GM13976 (cell line): ENCODE measurements at places on chromosomes 1 and 21.

- no peak for DNase-seq
Observed at GRCh38 chr1:204335533-204335932, 24.2 kb downstream of the PLEKHA6 start.

DNA sequence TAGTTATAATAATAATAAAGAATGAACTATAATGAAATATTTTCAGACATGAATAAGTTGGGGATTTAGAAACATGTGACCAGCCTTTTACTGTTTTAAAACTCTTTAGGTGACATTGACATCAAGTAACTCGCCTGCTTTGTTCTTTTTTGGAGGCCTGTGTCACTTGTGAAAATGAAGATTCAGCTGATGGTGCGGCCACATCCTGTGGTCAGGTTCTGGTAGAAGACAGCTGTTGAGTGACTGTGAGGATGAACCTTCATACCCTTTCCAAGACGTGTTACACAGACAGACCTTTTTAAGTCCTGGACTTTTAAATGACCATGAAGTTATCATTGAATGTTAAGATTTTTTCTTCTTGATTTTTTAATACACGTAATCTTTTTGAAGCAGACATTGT lies 10.3 kb downstream of the UTS2 start:
- DNase-seq: peak; percentile 45

- peak; percentile 75 for DNase-seq
Observed at GRCh38 chr1:28926629-28927265, 12.4 kb downstream of the EPB41 start.

- DNase-seq: peak; percentile 32
Observed at GRCh38 chr21:39867198-39867650, at the start of gene PCP4. Gene PCP4 (plus strand): TSS chr21:39867438. CDS start chr21:39867502, 64 bp downstream.

DNA sequence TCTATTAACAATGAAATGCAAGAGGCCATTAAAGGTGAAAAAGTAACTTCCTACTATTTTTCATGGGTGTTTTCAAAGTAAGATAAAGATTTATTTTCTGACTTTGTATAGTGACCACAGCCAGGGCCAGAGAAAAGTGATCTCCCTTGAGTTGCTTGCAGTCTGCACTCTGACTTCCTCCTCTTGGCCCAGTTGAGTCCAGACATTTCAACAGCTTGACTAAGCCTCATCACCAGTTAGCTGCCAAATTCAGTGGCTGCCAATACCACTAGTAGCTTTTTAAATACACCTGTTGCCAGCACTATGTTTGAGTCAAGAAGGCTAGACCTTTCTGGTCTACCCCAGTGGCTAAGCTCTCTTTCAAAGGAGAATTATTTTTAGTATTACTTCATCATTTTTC lies 3.7 kb upstream of the NEK7 start:
- no peak for DNase-seq

DNA sequence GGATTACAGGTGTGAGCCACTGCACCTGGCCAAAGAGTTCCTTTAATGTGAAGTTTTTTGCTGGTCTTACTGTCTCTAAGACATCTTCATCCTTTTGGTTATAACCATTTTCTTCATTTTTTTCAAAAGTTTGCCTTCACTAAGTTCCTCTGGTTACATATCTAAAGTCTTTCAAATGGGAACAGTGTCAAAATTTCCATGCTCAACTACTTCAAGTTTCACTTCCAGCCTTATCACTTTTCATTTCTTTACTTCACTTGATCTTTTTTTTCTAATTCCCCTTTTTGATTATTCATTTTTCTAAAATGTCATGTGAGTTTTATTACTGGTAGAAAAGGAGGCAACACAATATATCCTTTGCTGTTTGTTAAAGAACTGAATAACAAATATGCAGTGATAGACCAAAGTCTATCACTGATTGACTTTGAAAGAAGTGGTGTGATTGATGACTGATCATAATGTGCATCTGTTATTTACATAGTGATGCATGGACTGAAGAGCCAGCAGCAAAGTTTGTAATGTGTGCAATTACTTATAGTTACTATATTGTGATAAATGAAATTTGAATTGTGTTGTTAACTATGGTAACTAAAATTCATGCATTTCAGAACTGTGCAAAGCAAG lies 16.0 kb upstream of the ZFYVE9 start:
- no peak for DNase-seq

DNA sequence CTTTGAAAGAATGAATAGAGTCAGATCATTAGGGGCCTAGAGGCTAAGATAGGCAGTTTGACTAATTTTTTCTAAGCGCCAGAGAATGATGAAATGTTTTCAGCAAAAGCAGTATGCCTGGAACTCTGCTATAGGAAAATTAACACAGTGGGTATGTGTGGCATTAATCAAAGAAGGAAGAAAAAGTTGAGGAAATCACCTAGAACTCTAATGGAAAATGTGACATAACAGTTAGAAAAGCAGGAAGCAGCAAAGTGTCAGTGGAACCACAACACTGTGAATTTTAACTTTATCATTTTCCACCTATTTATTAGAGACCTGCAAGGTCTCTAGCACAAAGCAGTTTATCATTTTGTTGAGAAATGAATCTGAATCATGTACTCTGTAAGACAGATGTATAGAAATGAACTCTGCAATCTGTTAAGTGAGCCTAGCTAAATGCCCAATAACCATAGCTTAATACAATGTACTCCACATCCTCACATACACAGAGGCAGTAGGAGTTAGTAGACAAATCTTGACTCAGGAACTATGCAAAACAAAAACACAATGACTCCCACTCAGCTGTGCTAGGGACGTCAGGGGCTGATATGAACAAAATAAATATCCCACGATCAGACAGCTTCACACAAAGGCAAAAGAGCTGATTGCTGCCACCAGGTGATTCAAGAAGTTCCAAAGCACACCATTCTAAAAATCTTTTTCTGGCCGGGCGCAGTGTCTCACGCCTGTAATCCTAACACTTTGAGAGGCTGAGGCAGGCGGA lies 500.7 kb upstream of the NFIA start:
- DNase-seq: no peak

GRCh38 chr21:42594616-42595282 lies 58.7 kb upstream of the PDE9A start:
- DNase-seq: no peak

GRCh38 chr1:182652933-182653332 lies 31.5 kb downstream of the RGS8 start:
- no peak for DNase-seq

DNA sequence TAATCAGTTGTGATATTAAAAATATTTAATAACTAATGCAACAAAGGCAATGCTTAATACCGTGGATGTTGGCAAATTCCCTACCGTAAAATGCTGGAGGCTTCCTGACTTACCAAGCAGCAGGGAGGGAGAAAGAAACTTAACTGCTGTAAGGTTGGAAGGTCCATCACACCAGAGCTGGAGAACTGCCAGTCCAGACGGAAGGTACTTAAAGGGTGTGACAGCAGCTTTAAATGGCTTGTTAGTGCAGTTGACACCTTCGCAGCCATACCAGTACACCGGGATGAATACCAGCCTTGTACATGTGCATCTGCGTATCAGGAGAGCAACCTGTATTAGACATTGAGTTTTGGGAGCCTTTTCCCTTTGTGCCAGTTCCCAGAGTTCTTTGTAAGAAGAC lies 269.5 kb upstream of the NCAM2 start:
- no peak for DNase-seq

GRCh38 chr1:40064797-40065499 lies 24.4 kb downstream of the CAP1 start:
- DNase-seq: peak; percentile 64

GRCh38 chr1:202264300-202264699 lies 70.7 kb downstream of the LGR6 start:
- no peak for DNase-seq

GRCh38 chr1:174940646-174941175 lies 59.0 kb upstream of the CACYBP start:
- no peak for DNase-seq

- DNase-seq: no peak
Observed at GRCh38 chr1:44250068-44250781, 37.0 kb downstream of the DMAP1 start.

GRCh38 chr1:198287916-198288315 lies 131.1 kb downstream of the NEK7 start:
- DNase-seq: no peak

DNA sequence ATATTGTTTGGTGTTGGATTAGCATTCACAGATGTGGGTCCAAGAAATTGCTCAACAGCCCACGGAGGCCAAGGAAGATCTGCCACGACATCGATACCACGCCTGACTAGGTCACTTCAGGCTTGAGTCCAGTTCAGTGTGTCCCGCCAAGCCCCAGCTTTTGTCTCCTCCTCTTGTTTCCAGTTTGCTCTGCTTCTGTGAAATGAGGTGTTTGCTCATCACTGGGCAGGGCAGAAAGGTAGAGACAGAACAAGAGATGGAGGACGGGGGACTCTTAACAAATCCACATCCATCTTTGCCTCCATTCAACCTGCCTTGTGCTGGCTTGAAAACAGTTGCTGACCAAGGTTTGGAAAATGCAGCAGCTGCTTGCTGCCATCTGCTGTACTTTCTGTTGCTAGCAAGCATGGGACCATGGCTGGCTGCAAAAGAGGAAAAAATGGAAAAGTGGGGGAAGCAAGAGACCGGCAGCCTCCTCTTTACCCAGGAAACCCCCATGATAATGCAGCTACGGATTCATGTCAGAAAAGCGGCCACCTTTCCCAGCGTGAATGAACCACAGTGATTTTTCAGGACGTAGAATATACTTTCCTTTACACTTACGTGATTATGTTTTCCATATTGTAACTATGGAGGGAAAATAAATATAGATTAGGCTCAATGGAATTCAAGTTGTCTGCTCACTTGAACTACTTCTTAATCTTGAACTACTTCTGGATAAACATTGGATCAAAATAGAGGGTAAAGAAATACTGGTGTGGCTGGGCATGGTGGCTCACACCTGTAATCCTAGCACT lies 80.2 kb upstream of the GREM2 start:
- DNase-seq: no peak

DNA sequence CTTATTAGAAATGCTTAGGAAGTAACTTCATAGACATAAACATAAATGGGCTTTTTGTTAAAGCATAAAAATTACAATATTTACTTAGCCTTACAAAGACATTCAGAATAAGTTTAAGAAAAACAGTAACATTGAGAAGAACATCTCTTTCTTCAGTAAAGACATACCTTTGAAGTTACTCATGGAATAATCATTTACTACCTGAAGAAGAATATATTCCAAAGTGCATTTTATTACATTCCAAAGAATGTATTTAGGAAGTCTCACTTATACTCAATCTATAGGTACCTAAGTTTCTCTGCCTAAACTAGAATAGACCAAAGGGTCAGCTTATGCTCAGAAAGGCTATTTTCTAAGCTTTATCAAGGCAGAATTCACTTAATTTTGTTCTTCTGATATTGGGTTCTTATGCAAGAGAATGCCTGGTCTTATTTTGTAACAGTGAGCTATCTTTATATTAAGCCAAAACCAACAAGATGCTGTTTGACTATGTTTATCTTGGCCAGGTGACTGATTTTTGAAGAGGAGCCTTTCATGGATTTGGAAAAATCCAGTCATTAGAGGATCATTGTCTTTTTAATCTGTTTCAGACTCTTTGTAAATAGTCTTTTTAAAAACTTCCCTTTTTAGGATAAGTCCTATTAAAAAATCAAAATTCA lies 110.1 kb downstream of the OLFML2B start:
- no peak for DNase-seq

GRCh38 chr1:15620155-15620545 lies 2.9 kb downstream of the DDI2 start:
- no peak for DNase-seq

DNA sequence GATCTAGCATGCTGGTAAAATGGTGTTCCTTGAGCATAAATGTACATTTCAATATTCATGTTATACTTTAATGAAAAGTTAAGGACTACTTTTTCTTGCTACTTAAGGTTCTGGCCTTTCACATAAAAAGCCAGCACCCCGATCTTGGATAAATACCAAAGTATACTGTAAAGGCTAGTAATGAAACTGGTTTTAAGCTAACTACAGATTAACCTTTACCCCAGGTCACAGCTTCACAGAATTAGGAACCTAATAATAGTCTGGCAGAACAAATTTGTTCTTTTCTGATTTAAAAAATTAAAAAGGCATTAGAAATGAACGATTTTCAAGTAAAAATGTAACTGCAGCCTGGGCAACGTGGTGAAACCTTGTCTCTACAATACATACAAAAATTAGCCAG lies 23.5 kb downstream of the DIPK1A start:
- DNase-seq: no peak

DNA sequence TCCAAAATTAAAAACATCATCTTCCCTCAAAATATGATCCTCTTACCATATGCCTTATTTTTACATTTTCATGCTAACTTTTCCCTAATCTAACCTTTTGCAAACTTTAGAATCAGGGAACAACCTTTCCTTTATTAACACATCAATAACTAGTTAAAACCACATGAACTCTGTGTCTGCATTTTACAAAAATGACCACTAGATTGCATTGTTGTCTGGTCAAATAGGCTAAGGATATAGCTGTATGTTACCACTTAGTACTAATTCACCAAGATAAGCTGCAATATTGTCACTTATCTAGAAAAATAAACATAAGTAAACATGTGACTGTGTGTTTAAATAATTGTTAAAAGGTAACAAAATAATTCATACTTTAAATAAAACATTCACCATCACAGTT lies 82.3 kb downstream of the DENND1B start:
- DNase-seq: peak; percentile 6

DNA sequence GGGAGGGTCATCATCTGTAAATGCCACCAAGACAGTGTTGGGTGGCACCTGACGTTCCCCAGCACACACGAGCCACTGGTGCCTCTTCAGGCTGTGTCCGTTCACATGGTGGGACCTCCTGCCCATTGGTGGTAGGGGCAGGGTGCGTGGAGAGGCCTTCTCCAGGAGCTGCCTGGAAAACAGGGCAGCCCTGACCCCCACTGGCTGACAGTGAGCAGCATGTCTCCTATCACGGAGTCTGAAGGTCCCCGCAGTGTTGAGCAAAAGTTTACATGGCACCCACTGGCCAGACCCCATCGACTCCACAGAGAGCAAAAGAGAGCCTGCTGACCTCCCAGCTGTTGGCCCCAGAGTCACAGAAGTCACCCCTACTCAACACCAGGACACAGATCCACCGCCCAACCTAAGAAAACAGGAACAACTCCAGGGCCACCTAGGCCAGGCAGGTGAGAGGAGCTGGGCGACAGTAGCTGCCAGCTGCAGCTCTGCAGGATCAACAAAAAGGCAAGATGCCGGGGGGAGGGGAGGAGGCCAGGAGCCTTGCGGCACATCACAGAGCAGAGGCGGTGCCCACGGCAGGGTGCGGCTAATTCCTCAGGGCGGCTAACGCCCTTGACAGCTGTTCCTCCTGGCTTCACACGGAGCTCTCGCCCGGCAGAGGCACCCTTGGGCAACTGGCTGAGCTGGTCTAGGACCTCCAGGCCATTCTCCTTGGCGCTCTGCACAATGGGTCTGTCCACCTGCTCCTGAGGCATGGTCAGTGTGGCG lies 14.4 kb upstream of the IFI6 start:
- DNase-seq: no peak

DNA sequence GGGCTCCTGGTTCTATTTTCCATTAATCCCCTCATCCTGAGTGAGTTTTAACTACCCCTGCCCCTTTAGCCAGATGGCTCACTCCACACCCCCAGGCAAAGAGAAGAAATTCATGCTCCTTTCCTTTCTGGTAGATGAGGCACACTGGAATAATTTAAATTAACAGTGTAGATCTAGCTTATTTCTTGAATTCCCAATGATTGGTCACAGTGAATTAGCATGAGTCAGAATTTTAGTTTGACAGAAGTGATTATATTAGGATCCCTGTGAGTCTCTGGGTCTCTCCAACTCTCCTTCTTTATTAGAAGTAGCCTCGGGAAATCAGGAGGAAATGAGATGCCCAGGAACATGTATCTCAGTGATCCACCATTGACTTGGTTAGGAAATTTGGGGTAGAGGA lies 103.1 kb upstream of the KAZN start:
- no peak for DNase-seq

GRCh38 chr1:6028042-6028850 lies 17.4 kb upstream of the KCNAB2 start:
- peak; percentile 64 for DNase-seq

- DNase-seq: peak; percentile 77
Observed at GRCh38 chr1:206725109-206725963, 40.6 kb downstream of the MAPKAPK2 start.
